ENCODE measurements at places on chromosomes 11 and 22. TPM values are rescaled to one million over a fixed set of nuclear protein-coding genes. Genes with fewer than 3 reads are reported as not detected.

DNA sequence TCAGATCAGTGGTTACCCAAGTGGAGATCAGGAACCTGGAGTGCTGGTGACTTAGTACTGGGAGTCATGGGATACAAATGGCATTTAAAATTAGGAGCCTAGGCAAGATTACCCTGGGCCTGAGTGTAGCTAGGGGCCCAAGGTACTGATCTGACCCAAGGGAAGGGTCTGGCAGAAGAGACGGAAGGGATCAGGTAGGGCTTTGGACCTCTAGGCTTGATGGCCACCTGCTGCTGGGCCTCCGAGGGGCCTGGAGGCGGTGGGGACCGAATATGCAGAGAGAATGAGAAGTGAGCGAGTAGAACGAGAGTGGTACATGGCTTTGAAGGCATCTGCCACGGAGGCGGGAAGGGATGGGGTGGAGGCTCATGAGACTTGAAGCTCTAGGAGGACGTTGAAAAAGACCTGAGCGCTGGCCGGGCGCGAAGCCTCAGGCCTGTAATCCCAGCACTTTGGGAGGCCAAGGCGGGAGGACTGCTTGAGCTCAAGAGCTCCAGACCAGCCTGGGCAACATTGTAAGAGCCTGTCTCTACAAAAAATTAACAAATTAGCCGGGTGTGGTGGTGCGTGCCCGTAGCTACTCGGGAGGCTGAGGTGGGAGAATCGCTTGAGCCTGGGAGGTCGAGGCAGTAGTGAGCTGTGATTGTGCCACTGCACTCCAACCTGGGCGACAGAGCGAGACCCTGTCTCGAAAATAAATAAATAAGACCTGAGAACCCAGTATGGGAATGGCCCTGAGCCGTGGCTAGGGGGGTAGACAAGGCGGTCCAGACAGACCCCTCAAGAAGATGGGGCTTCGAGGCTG, 563 bp upstream of the PPIL2 start:
- no peak for DNase-seq
- peaks cover 32% of the 10 kb centered on the region for H3K4me1 ChIP-seq
- H3K36me3 ChIP-seq, result peaks cover 13% of the 10 kb centered on the region

DNA sequence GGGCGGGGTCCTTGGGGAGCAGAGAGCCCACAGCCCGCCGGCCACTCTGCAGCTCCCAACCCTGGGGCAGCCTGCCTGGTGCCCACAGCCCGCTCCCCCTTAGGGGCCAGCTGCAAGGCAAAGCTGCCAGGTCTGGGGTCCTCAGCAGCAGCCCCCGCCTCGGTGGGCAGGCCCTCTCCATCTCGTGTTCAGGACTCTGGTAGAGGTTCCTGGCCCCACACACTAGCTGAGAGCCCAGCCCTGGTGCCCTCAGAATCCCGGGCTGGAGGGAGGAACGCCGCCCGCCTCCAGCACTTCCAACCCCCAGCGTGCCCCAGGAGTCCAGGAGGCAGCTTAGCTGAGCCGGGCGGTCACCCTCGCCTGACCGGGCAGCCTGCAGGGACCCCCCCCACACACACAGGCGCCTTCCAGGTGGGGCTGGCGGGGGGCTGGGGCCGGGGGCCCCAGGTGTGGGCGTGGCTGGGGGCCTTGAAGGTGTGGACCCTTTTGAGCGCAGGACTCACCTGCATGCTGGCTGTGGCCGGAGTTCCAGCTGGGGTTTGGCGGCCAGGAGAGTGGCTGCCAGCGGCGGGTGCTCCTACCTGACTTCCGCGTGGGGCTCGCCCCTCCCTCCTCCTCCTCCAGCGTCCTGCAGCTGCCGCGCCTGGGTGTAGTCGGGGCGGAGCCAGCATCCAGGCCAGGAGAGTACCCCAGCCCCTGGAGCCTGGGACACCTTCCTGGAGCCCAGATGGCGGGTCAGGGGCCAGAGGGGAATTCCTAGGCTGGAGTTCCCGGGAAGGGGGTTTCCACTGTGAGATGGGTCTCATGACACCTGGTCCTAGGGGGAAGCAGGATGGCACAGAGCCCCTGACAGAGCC, at the start of gene ANO9:
Gene ANO9, minus strand, starts transcription at position 594 of the 857 bp plus-strand sequence. Its CDS starts 85 bp downstream, at position 509.
- no peaks in the 10 kb centered on the region for H3K36me3 ChIP-seq
- peaks cover 8% of the 10 kb centered on the region for H3K4me1 ChIP-seq
- peak within 1 kb of the TSS; percentile 43 for H3K4me3 ChIP-seq

The POU2AF3 gene
- 7.6 TPM for total RNA-seq

The TBX10 gene
- not detected for total RNA-seq

The BARX2 gene
- 2.3 TPM for total RNA-seq

The CD3E gene
- 15.8 TPM for total RNA-seq

Measured in stomach (tissue), 19 donors.